ENCODE measurements at places on chromosomes 11 and 22.

DNA sequence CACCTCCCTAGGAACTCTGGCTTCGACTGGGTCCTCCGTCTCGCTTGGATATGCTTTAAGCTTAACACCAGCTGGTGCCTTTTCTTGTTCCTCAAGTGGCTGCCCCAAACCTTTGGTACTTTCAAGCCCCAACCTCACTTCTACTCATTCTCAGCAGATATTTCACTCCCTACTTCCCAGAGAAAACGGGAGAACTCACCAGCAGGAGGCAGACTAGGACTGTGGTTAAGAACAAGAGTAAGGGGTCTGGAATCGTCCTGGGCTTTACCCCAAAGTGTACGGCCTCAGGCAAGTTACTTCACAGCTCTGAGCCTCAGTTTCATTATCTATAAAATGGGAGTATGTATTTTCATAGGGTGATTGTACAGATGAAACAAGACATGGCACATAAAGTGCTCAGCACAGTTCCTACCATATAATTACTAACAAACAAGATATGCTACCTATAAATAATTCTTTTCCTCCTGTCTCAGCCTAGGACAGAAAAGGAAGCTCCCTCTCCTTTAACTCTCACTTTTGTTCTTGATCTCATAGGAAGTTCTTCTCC is 37.8 kb downstream of the PAMR1 start:
- DNase-seq = no peak

- DNase-seq = no peak
Measured at GRCh38 chr11:33655842-33656600, 44.6 kb downstream of the C11orf91 start.

DNA sequence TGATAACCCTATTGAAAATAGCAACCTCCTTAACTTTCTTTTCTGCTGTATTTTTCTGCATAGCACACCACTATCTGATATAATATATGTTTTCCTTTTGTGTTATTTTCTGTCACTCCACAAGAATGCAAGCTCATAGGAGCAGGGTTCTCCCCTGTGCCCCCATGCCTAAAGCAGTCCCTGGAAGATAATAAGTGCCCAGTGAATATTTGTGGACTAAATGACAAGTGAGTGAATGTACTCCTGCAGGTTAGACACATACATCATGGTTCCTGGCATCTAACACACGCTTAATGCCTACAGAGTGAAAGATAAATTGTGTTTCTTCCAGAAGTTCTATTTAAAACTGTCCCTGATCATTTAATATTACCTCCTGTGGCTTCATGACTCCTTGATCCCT is 23.9 kb upstream of the OR9Q2 start:
- no peak for DNase-seq

DNA sequence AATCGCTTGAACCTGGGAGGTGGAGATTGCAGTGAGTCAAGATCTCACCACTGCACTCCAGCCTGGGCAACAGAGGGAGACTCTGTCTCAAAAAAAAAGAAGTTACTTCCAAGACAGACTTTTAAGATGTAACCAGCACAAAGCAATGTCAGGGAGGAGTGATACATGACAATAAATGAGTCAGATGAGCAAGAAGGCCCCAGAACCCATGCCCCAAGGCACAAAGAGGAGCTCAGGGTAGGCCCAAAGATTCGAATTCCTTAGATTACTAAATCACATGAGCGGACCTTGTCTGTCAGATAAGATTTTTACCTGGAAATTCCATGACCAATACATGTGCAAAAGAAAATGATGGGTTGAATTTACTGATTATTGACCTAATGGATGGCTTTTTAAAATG is 10.5 kb upstream of the JHY start:
- no peak for DNase-seq

DNA sequence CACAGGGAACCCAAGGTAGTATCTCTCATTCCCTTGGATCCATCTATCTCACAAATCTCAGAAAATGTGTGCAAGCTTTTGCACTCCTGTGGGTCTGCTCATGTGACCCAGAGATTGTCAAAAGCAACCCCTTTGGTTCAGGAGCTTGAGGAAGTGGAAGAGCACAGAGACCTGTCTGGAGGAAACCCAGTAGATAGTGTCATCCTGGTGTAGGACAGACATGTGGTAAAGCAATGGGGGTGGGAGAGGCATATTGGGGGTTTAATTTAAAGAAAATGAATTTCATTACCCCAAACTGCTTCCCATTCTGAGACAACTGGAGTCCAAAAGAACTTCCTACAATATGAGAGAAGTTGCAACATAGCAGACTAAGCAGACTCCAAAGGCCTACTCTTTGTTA is 5.8 kb upstream of the MS4A14 start:
- DNase-seq = no peak

DNA sequence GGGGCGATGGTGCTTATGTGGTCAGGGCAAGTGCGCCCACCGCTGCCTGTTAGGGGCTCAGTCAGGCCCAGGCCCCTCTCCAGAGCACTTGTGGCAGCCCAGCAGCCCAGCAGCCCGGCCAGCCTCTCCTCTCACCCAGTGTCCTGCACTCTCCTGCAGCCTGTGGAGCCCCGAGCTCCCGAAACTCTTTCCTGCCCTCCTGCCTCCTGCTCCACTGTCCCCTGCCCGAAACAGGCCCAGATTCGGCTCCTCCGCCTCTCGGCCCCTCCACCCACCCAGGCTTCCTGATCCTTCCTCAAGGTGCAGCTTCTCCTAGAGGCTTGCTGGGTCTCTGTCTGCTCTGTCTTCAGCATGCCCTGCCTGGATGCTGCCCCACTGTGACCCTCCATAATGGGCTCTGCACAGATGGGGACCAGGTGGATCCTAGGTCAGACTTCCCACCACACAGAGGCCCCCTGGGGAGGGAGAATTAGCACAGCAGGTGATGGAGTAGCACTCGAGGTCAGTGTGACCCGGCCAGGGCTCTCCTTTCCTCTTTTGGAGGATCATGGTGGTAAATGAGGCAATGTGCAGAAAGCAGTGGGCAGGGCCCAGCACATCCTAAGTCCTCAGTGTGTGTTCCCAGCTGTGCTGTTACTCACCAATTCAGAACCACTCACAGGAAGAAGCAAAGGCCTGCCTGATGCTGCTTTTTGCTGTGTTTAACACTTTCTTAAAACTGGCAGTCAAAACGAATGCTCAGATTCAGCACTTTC is 18.6 kb upstream of the NAP1L4 start:
- peak; percentile 20 for DNase-seq

- DNase-seq = no peak
Measured at GRCh38 chr11:69635804-69636511, 5.0 kb upstream of the CCND1 start.

- DNase-seq = no peak
Measured at GRCh38 chr11:69452206-69452987, 29.1 kb upstream of the LINC01488 start.

GRCh38 chr22:49087198-49087597 is 740.5 kb downstream of the BRD1 start:
- DNase-seq = peak; percentile 89

GRCh38 chr11:129620237-129621104 is 195.2 kb upstream of the TMEM45B start:
- DNase-seq = no peak

DNA sequence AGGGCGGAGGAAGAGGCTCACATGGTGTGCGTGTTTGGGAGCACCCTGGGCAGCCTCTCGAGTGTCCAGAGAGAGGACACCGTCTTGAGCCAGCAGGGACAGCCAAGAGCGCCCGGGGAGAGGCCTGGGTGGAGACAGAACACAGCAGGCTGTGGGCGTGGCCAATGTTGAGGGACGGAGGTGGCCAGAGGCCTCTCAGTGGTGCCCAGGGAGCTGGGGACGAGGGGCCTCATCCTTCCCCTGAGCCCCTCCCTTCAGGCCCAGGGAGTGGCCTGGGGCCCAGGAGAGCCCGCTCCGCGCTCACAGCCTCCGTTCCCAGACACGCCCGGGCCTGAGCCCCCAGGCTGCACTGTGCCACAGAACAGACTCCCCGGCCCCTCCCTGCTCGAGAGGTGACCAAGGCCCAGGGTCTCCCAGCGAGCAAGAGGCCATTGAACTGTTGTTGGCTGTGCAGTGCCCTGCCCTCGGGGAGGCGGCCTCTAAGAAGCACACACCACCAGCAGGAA is 48.4 kb downstream of the CDKN1C start:
- DNase-seq = peak; percentile 97

GRCh38 chr11:121244884-121245283 is 47.7 kb upstream of the SC5D start:
- no peak for DNase-seq
